Choroid plexus epithelial cell (primary cell): ENCODE measurements at places on chromosomes 3 and 15.

GRCh38 chr3:11717768-11718636 lies 74.3 kb upstream of the VGLL4 start:
- peak; percentile 67 for DNase-seq

DNA sequence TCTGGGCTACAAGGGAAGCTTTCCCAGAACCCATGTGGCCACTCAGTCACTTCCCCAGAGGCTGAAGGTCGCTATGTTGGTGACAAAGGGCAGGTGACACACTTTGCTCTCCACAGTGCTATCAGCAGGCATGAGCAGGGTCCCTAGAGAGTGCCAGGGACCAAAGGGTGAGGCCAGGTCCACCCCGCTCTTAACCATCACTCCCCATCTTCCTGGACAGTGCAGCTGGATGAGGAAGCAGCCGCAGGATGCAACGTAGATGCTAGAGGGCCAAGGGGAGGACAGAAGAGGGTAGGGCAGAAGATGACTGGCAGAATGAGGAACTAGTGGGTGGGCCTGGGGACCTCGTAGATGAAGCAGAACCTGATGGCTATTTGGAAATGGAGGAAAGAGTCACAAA lies 13.6 kb upstream of the LTF start:
- DNase-seq: no peak

DNA sequence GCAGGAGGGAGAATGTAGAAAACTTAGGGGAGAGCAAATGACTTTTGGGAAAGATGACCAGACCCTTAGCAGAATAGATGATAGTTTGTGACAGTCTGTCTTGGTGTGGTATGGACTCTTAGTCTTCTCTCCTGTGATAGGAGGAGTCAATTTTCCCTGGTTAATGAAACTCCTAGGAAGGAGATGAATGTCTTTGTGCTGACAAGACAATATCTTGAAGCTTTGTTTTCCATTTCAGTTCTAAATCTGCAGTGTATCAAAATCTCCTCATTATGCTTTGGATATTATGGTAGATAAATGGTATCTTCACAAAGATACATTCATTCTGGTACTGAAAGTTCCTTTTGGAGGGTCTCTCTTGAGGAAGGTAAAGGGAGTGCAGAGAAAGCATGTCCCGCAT lies 77.8 kb upstream of the ZNF717 start:
- no peak for DNase-seq

DNA sequence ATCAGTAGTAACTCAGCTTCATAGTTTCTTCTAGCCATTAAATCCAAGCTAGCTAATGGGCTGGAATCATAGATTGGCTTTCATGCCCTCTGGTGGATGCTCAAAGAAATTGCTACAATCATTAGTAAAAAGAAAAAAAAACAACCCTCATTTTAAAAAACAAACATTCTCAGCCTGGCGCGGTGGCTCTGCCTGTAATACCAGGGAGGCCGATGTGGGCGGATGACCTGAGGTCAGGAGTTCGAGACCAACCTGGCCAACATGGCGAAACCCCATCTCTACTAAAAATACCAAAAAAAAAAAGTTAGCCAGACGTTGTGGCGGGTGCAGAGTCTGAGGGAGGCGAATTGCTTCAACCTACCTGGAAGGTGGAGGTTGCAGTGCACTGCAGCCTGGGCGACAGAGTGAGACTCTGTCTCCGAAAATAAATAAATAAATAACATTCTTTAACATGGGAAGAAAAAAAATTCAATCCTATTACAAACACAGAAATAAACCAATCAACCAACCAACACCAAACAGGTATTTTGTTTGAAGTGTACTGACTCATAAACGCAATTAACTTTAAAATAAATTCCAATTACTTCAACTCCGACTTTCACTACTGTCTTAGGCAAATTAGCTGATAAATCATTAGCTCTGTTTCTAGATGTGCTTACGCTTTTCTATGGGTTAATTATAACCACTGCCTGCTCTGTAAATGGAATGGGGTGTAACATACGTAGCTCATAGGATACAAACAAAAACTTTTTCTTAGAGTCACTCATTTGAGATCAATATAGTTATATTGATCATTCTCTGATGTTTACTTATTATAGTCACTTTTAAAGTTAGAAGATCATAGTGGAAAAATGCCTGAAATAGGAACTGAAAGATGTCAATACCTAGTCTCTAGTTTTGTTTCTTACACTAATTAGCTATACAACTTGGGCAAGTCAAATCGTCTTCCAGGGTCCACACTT lies 24.9 kb downstream of the TMEM207 start:
- peak; percentile 87 for DNase-seq

DNA sequence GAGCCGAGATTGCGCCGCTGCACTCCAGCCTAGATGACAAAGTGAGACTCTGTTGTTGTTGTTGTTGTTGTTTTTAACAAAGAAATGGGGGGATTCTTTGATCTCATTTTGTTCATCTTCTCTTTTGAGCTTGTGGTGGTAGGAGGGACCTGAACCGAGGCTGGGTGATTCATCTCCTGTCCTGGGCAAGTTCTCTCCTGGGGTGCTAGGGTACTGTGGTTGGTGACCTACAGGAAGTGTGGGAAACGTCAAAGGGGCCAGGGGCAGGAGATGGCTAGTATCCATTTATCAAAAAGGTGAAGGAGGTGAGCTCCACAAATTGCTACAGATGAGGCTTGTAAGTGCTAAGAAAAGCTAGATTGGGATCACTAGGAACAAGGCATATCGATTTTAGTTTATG lies 14.3 kb downstream of the PPCDC start:
- peak; percentile 58 for DNase-seq

GRCh38 chr15:66494262-66494661 lies 3.3 kb downstream of the SNAPC5 start:
- no peak for DNase-seq

DNA sequence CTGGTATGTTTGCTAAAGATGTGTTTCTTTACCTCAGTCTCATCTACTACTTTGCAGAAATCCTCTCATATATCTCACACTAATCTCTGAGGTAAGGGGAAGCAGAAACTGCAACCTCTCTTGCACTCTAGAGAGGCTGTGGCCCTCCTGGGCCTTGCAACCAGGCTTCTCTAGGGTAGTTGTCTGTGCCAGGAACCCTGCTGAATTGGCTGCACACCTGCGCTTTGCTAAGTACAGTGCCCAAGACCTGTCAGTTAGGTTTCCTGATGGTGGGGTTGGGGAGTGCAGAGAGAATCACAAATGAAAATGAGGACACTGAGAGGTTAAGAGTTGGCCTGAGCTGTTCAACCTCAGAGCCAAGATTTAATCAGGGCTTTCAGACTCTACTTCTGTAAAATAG lies 117.2 kb upstream of the PLXNA1 start:
- no peak for DNase-seq

- DNase-seq: no peak
Observed at GRCh38 chr15:70856177-70856883, 2.4 kb upstream of the LARP6 start.

DNA sequence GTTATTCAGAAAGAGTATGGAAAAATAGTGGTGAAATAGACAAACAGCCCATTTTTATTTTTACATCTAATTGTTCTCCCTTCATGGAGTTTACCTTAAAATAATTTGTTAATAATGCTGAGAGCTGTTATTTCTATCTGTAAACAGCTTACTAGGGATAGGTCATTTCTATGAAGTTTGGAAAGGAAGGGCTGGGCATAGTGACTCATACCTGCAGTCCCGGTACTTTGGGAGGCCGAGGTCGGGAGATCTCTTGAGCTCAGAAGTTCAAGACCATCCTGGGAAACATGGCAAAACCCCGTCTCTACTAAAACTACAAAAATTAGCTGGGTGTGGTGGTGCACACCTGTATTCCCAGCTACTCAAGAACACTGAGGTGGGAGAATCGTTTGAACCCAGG lies 624.3 kb upstream of the LMCD1 start:
- no peak for DNase-seq

- no peak for DNase-seq
Observed at GRCh38 chr15:40365016-40365415, 7.0 kb downstream of the DISP2 start.

DNA sequence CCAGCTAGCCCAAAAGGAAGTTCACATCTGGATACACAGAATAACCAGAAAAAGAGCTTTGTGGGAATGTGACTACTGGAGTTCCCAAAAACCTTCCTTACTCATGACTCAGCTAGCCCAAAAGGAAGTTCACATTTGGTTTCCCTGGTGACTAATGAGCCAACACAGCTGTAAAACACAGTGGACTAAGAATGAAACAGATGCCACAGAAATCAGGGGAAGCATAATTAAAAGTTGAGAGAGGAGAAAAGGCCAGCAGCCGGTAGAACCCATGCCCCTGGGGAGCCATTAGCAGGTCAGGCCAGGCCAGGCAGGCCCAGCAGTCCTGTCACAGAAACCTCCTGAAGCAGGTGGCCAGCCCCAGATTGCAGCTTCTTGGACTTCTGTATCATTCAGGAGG lies 130.3 kb downstream of the GHSR start:
- peak; percentile 92 for DNase-seq

DNA sequence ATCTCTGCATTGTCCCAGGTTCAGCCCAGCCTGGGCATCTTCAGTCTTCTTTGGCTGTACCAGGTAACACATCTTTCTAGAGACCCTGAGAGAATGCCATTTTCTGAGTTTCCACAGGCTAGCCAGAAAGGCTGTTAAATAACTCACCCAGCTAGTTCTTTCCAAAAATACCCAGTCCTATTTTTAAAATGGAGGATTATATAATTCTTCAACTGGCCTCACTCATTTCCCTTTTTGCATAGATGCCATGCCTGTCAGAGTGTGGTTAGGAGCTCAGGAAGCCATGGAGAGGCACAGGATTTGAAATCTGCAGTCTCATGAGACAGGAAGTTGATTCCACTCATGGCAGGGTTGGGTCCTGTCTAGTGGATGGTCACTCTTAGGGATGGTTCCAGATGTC lies 39.8 kb downstream of the CEMIP start:
- no peak for DNase-seq

DNA sequence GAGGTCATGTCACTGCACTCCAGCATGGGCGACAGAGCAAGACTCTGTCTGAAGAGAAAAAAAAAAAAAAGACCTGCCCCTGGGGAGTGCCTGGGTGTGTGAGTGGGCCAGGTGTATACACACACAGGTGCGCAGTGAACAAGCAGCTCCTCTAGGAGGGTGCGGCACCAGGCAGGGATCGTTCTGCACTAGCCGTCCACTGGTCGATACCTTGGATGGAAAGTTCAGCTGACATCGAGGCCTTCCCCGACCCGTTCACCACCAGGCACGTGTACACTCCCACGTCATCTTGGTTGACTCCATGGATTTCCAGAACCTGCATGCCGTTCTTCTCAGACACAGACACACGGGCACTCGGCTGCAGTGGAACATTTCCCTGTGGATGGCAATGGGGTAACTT lies 147.0 kb downstream of the MYLK start:
- DNase-seq: no peak

GRCh38 chr3:188037195-188037718 lies 116.7 kb upstream of the LPP start:
- DNase-seq: peak; percentile 70

- no peak for DNase-seq
Observed at GRCh38 chr3:141383555-141384129, 15.3 kb downstream of the ZBTB38 start.

- DNase-seq: peak; percentile 98
Observed at GRCh38 chr3:150370122-150370602, 37.9 kb upstream of the TSC22D2 start.

- DNase-seq: peak; percentile 86
Observed at GRCh38 chr3:51538459-51539290, at the start of gene RAD54L2. Gene RAD54L2, plus strand, starts transcription at chr3:51538719. Its CDS starts 51,702 bp downstream, at chr3:51590421.

- no peak for DNase-seq
Observed at GRCh38 chr3:190014940-190015339, 105.8 kb downstream of the P3H2 start.

- DNase-seq: no peak
Observed at GRCh38 chr3:160127308-160127707, 97.9 kb upstream of the C3orf80 start.

GRCh38 chr3:15800780-15801179 lies 3.0 kb upstream of the ANKRD28 start:
- no peak for DNase-seq

GRCh38 chr3:67608034-67608433 lies 46.4 kb downstream of the SUCLG2 start:
- DNase-seq: no peak

DNA sequence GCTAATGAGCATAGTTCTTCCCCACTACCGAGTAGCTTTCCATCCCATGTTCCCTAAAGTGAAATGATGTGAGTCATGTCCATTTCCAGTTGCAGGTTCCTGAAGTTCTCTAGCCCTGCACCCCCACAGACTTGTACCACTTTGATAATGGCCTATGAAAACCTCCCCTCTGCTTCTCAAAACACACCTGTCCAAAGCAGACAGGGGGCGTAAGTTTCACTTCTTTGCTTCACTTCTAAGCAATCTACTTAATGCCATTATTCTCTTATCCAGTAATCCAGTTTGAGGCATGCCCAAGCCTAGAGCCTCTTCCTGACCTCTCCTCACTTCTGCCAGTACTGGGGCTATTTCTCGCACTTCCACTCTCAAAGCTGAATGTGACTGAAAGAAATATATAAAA lies 305.1 kb downstream of the IGSF11 start:
- DNase-seq: no peak

DNA sequence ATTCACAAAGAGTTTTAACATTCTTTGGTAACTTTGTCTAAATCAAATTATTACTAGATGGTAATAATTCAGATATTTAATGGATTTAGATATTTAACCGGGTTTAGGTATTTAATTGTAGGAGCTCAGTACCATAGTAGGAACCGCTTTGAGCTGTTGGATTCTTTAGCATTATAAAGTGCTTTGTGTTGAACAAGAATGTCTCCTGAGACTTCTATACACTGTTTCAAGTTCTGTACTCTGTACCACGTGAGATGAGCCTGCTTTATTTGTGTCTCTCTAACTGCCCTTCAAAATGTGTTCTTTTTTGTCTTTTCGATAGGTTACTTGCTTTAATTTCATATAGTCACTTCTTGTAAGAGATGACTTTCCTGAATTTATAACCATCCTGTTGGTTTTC lies 36.0 kb downstream of the ZFAND6 start:
- DNase-seq: no peak

GRCh38 chr15:73851689-73852088 lies 21.7 kb upstream of the TBC1D21 start:
- peak; percentile 76 for DNase-seq

DNA sequence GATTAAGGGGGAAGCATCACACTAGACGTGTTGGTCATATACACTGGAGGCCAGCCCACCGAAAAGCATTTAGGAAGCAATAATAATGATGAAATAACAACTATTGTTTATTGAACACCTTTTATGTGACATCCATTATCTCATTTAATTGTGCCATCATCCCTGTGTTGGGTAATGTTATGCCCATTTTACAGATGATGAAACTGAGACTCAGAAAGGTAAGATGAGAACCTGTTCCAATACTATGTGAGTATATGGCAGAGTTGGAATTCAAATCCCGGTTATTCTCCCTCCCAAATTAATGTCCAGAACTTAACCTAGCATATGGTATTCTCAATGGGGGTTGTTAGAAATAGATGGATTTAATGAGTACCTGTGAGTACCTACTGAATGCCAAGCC lies 99.2 kb downstream of the SMAD6 start:
- DNase-seq: no peak

GRCh38 chr15:39363761-39364586 lies 216.9 kb upstream of the THBS1 start:
- DNase-seq: peak; percentile 76

- peak; percentile 15 for DNase-seq
Observed at GRCh38 chr3:46516521-46516920, 18.7 kb downstream of the RTP3 start.
